ENCODE measurements at places on chromosomes 5 and 9. TPM values are rescaled to one million over a fixed set of nuclear protein-coding genes. Genes with fewer than 3 reads are reported as not detected.

- H3K36me3 ChIP-seq, result no peaks in the 10 kb centered on the region
- peaks cover 11% of the 10 kb centered on the region for H3K4me1 ChIP-seq
- H3K27me3 ChIP-seq, result no peaks in the 10 kb centered on the region
- H3K4me3 ChIP-seq, result no peak overlapping the region
Measured at GRCh38 chr5:32326216-32326772, 13.6 kb upstream of the MTMR12 start.

Gene SHROOM1
- 26.1 TPM for total RNA-seq

DNA sequence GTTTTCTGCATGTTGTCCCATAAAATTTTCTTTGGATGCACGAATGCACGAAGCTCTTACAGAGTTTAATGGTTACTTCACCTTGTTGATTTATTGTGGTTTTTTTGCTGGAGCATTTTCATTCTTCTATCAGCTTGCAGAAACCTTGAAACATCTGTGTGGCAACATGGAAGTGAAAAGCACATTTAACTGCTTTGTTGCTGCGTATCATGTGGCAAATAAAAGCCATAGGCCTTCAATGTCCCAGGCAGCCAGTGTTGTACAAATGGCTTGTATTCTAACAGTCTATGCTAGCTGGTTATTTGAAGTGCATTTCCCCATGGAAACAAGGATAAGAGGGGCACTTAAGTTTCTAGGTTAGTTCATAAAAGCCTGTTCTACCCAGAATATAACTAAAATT, 42.5 kb upstream of the RASGRF2 start:
- no peak overlapping the region for H3K4me3 ChIP-seq
- no peaks in the 10 kb centered on the region for H3K4me1 ChIP-seq
- H3K27ac ChIP-seq, result no peak overlapping the region
- no peak for DNase-seq
- no peaks in the 10 kb centered on the region for H3K36me3 ChIP-seq
- no peaks in the 10 kb centered on the region for H3K27me3 ChIP-seq

GRCh38 chr9:20040991-20041696, 252.3 kb upstream of the SLC24A2 start:
- H3K4me1 ChIP-seq, result peaks cover 6% of the 10 kb centered on the region
- H3K4me3 ChIP-seq, result no peak overlapping the region
- no peaks in the 10 kb centered on the region for H3K27me3 ChIP-seq
- no peaks in the 10 kb centered on the region for H3K36me3 ChIP-seq
- H3K27ac ChIP-seq, result no peak overlapping the region
- no peak for DNase-seq

Gene FAM163B
- not detected for total RNA-seq

DNA sequence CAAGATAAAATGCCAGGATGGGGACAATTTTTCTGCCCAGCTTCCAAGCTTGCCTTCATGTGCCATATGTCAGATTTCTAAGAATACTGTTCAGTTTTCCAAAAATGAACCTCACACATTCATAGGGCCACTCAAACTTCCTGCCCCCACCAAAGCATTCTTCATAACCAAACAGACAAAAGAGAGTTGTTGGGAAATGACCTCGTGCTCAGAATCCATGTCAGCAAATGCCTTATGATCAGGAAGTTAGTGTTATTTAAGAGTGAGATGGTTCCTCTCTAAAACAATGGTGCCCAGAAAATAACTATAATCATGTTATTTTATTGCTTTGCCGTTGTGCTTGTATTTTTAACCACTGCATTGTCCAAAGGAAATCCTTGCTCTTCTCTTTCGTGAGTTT, 208.2 kb downstream of the ZNF608 start:
- no peak overlapping the region for H3K27ac ChIP-seq
- no peaks in the 10 kb centered on the region for H3K4me1 ChIP-seq
- no peak for DNase-seq
- H3K4me3 ChIP-seq, result no peak overlapping the region

- no peaks in the 10 kb centered on the region for H3K36me3 ChIP-seq
- no peak overlapping the region for H3K4me3 ChIP-seq
- H3K27ac ChIP-seq, result no peak overlapping the region
- no peaks in the 10 kb centered on the region for H3K4me1 ChIP-seq
- no peak for DNase-seq
- no peaks in the 10 kb centered on the region for H3K27me3 ChIP-seq
Measured at GRCh38 chr5:8826508-8826907, 719.4 kb downstream of the SEMA5A start.

Gene TMED7
- 70.9 TPM for total RNA-seq

- DNase-seq, result no peak
- no peaks in the 10 kb centered on the region for H3K36me3 ChIP-seq
- H3K27me3 ChIP-seq, result no peaks in the 10 kb centered on the region
- H3K4me3 ChIP-seq, result no peak overlapping the region
- H3K27ac ChIP-seq, result no peak overlapping the region
- no peaks in the 10 kb centered on the region for H3K4me1 ChIP-seq
Measured at GRCh38 chr9:87863882-87864465, 18.7 kb upstream of the SPATA31E1 start.

Gene PCDHB8
- 1.4 TPM for total RNA-seq

Gene PURA
- total RNA-seq, result 34.0 TPM

GRCh38 chr5:103444333-103445038, 118.1 kb downstream of the NUDT12 start:
- H3K4me1 ChIP-seq, result peaks cover 7% of the 10 kb centered on the region
- H3K36me3 ChIP-seq, result no peaks in the 10 kb centered on the region
- DNase-seq, result no peak
- no peaks in the 10 kb centered on the region for H3K27me3 ChIP-seq
- no peak overlapping the region for H3K27ac ChIP-seq

Gene AHRR
- 19.1 TPM for total RNA-seq

Gene SLC28A3
- total RNA-seq, result 1.0 TPM

DNA sequence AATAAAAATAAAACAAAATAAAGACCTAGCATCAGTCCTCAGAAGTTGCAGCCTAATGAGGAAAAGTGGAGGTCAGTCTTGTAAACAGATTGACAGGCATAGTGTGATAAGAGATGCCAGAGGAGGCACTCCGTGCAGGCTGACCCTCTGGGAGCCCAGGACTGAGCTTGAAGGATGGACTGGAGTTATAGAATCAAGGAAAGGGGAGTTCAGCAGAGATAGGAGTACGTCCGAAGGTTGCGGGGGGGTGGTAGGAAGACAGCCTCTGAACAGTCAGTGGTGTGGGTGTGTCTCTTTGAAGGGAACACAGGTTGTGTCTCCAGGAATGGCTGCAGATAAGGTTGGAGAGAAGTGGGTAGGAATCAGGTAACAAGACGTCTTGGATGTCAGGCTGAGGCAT, 126.1 kb upstream of the CPEB4 start:
- no peaks in the 10 kb centered on the region for H3K27me3 ChIP-seq
- H3K4me1 ChIP-seq, result peaks cover 36% of the 10 kb centered on the region
- H3K36me3 ChIP-seq, result no peaks in the 10 kb centered on the region
- H3K4me3 ChIP-seq, result no peak overlapping the region
- no peak overlapping the region for H3K27ac ChIP-seq

DNA sequence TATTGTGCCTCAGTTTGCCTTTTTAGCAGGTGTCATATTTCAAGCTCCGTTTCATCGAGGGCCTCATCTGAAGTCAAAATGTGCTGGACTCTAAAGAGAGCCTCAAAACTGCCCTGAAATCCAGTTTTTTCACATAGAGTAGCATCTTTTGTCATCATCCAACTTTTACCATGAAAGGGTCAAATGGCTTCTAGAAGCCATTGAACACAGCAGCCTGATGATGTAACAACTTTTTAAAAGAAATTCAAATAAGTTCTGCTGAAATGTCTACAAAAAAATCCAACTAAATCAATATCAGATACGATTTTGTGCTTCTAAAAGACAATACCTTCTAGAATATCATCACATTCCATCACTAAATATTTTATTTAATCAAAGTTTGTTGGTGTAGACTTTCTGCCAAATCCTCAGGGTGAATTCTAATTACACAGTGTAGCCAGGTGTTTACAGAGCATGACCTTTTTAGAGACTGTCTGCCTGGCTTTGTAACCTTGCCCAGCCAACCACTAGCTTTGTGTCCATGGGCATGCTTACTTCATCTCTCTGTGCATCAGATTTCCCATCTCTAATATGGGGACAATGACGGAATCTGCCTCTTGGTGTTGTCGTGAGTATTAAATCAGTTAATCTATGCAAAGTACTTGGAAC, 505.0 kb downstream of the EBF1 start:
- H3K27ac ChIP-seq, result no peak overlapping the region
- no peak for DNase-seq
- H3K36me3 ChIP-seq, result no peaks in the 10 kb centered on the region

- no peaks in the 10 kb centered on the region for H3K4me1 ChIP-seq
- H3K36me3 ChIP-seq, result no peaks in the 10 kb centered on the region
Measured at GRCh38 chr5:143707806-143708205, 104.2 kb upstream of the HMHB1 start.

DNA sequence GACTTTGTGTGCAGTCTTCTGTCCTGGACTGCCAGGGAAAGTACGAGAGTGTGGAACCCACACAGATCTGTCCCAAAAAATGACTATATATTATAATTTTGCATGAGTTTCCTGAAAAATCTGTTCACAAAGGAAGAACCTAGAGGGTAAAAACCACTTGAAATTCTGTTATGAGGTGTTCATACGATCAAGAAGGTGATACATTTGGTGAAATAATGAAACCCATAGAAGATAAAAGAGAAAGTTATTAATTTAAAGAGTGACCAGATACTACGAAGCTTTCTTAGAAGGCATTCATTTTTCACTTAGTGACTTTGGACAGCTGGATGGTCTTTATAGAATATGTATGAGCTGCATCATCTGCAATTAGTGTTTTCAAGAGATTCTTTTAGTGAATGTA, 32.9 kb downstream of the SLC12A2 start:
- H3K4me3 ChIP-seq, result no peak overlapping the region
- H3K27ac ChIP-seq, result no peak overlapping the region
- H3K4me1 ChIP-seq, result no peaks in the 10 kb centered on the region
- H3K36me3 ChIP-seq, result peaks cover 66% of the 10 kb centered on the region
- no peak for DNase-seq

Gene NR4A3
- total RNA-seq, result 3.0 TPM

Gene SLC25A48
- not detected for total RNA-seq

GRCh38 chr5:35158622-35159369, 71.5 kb downstream of the PRLR start:
- no peaks in the 10 kb centered on the region for H3K27me3 ChIP-seq
- H3K4me1 ChIP-seq, result no peaks in the 10 kb centered on the region
- no peaks in the 10 kb centered on the region for H3K36me3 ChIP-seq
- no peak for DNase-seq

DNA sequence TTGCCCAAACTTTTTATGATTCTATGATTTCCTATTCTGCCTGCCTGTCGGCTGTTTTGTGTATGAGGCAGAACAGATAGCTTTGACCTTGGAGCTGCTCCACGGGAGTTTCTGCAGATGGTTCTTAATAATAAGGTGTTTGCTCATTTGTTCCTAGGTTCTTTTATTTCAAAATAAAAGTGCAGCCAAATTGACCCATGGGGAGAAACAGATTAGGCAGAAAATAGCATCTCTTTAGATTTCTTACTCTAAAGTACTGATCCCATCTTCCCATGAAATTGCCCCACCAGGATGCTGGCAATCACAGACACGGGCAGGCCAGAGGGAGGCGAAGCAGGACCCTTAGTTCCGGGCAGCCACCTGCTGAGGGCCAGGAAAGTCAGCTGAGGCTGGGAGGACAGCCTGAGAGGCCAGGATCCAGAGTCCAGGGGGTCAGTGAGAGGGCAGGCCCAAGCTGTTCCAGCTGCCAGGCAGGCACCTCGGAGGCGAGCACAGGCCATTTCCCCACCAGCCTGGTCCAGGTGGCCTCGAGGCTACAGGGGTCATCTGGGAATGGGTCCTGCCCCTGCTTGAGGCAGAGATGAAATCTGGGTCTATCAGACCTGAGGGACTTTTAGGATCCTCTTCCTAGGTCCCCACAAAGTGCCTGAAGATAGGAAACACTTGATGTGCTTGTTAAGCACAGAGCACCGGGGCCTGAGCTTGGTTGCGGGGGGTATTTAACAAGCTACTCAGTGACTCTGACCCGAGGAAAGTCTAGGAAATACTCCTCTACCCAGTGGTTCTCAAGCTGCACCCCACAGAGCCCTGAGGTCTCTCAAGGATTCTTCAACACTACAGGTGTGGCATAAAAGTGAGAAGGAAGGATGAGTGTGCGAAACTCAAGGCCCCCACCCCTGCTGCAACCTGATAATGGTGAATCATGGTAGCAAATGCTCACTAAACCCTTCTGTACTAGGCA, 145.4 kb downstream of the CMYA5 start:
- H3K27me3 ChIP-seq, result no peaks in the 10 kb centered on the region
- H3K4me1 ChIP-seq, result no peaks in the 10 kb centered on the region
- H3K36me3 ChIP-seq, result no peaks in the 10 kb centered on the region
- DNase-seq, result no peak
- no peak overlapping the region for H3K27ac ChIP-seq
- H3K4me3 ChIP-seq, result no peak overlapping the region

Gene NEUROG1
- not detected for total RNA-seq

- peaks cover 53% of the 10 kb centered on the region for H3K4me1 ChIP-seq
- H3K4me3 ChIP-seq, result no peak overlapping the region
- peak overlapping the region; percentile 77 for H3K27ac ChIP-seq
- H3K36me3 ChIP-seq, result no peaks in the 10 kb centered on the region
- DNase-seq, result no peak
- no peaks in the 10 kb centered on the region for H3K27me3 ChIP-seq
Measured at GRCh38 chr9:112002847-112003457, 106.3 kb downstream of the UGCG start.

DNA sequence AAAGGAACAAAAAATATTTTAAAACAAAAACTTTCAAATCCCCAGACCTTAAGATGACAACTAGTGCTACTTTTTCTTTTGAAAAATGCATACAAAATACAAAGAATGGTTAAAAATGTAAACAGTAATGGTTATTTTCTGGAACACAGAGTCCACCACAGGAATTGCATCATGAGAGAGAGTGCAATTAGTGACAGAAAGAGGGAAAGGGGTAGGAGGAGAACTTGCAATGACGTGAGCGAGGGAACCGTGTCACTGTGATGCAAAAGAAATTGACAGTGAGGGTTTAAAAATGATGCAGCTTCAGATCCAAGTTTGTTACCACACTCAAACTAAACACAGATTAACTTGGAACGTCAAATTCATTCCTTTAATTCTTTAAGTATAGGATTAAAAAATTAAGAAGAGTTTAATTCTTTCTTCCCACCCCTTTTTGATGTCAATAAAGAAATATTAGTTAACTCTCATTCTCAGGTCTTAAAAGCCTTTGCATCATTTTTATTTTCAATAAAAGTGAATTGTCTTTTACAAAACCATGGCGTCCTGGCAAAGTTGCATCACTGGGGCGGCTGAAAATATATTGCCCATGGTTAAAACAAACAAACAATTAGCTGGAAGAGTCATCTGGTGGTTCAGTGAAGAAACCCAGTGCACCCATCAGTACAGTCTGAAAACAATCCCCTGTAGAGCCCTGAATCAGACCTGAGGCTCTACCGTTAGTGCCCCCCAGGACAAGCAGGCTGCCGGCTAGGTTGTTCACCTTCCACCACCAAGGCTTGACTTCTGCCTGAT, 39.5 kb downstream of the MACROH2A1 start:
- no peak overlapping the region for H3K27ac ChIP-seq
- H3K4me1 ChIP-seq, result peaks cover 60% of the 10 kb centered on the region
- no peaks in the 10 kb centered on the region for H3K27me3 ChIP-seq
- DNase-seq, result peak; percentile 12
- H3K36me3 ChIP-seq, result no peaks in the 10 kb centered on the region

DNA sequence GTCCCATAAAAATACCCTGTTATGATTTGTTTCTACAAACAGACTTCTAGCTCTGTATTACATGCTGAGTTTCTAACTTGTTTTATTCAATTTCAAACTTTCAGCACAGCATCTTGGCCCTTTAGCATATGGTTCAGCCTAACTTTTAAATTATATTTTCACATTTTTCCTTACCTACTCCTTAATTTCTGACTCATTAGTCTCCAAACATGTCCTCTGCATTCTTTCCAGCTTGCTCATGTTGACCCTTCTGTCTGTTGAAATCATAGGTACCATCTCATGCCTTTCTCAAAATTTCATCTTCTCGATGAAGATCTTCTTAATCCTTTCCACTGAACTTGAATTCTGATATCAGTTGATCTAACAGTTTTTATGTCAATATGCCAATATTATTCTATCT, 200.9 kb upstream of the RIOK2 start:
- H3K4me3 ChIP-seq, result no peak overlapping the region
- DNase-seq, result no peak
- H3K36me3 ChIP-seq, result no peaks in the 10 kb centered on the region
- H3K27ac ChIP-seq, result no peak overlapping the region
